ENCODE measurements at places on chromosomes 12 and 14.

DNA sequence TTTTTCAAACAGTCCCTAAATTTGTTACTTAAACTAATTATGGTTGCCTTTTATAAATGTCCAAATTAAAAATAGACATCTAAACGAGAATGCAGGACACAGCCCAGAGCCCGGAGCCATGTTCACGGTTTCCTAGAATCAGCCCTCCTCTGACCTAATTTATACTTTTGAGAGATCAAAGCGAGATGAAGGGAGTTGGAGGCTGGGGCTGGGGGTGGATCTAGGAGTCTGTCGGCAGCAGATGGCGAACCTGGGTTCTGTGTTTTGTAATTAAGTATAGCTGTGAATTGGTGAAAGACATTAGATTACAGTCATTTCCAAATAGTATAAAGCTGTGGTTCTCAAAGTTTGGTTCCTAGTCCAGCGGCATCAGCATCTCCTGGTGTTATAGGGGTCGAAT is 210.1 kb downstream of the SLC41A2 start:
- DNase-seq: no peak

DNA sequence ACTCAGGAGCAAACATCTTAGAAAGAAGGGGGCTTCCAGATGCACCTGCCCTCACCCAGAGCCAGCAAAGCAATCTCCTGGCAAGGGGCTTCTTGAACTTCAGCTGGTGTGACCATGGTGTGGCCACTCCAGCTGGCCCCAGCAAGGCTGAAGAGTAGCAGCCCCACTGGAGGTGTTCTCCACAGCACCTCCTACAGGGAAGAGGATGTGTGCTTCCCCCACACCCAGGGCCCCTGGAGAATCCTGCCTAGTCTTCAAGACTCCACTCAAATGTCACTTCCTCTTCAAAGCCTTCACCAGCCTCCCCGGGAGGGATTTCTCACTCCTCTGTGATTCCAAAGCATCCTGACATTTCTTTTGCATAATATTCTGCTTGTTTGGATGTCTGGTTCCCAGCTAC is 8.5 kb downstream of the RAB15 start:
- DNase-seq: no peak

- DNase-seq: no peak
These were observed 140.1 kb upstream of the CPSF6 start for GRCh38 chr12:69099201-69099837.

- no peak for DNase-seq
These were observed 693.9 kb downstream of the MED13L start for GRCh38 chr12:115583591-115583990.

GRCh38 chr14:82134411-82134810 is 600.8 kb upstream of the SEL1L start:
- DNase-seq: no peak

GRCh38 chr14:76456200-76456599 is 80.3 kb downstream of the ESRRB start:
- peak; percentile 35 for DNase-seq

GRCh38 chr12:46303039-46303666 is 34.3 kb upstream of the SLC38A1 start:
- DNase-seq: peak; percentile 37

- DNase-seq: no peak
These were observed 74.9 kb downstream of the DIO2 start for GRCh38 chr14:80136358-80136757.

GRCh38 chr14:61713724-61714437 is 18.6 kb downstream of the HIF1A start:
- no peak for DNase-seq

- DNase-seq: no peak
These were observed 421.2 kb downstream of the CCDC91 start for GRCh38 chr12:28611449-28611848.

GRCh38 chr14:77565289-77565993 is 51.0 kb downstream of the SPTLC2 start:
- DNase-seq: peak; percentile 34

- no peak for DNase-seq
These were observed 59.8 kb upstream of the KCNA1 start for GRCh38 chr12:4849795-4850345.

GRCh38 chr14:106200541-106201315 is 674.3 kb downstream of the TMEM121 start:
- peak; percentile 16 for DNase-seq

- no peak for DNase-seq
These were observed 148.2 kb downstream of the KIF21A start for GRCh38 chr12:39294715-39295114.

- DNase-seq: no peak
These were observed 78.9 kb downstream of the EMP1 start for GRCh38 chr12:13275241-13276085.

DNA sequence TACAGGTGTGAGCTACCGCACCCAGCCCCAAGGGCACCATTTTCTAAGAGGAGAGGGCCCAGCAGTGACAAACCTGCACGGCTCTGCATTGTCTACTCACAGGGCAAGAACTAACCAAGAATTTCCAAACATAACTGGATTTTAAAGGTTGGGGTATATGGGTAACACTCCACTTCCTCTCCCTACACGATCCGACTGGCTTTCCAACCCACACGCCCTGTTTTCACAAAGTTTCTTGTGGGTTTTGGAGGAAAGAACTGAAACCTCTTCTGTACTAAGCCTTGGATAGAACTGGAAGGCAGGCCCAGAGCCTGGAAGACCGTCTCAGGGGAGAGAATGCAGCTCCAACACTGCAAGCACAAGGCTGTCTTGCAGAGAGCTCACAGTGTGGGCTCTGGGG is 24.9 kb downstream of the SNRNP35 start:
- no peak for DNase-seq

GRCh38 chr14:96077983-96078624 is 38.9 kb downstream of the C14orf132 start:
- no peak for DNase-seq

DNA sequence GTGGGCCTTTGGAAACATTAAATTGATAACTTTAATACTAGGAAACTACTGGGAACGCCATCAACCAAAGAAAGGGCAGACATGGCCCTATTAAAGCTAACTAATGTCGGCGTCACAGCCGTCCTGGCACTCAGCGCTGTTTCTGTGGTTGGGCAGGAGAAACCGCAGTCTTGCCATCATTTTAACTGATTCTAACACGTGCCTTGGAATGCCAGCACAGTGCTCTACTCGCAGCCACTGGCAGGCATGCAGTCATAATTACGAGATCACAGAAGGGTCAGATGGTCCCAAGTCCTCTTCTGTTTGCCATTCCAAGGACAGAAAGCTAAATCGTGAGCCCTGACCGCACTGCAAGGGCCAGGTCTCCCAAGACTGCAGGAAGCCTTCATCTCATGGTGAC is 75.2 kb downstream of the RIMBP2 start:
- DNase-seq: no peak

DNA sequence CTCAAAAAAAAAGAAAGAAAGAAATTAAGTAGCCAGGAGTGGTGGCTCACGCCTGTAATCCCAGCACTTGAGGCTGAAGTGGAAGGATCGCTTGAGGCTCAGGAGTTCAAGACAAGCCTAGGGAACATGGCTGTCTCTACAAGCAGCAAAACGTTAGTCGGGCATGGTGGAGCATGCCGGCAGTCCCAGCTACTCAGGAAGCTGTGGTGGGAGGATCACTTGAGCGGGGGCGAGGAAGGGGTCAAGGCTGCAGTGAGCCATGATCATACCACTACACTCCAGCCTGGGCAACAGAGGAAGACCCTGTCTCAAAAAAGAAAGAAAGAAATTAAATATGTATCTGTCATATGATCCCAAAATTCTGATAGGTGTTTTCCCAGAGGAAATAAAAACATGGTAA is 5.3 kb downstream of the RAD52 start:
- DNase-seq: no peak

- DNase-seq: no peak
These were observed 115.4 kb downstream of the ESRRB start for GRCh38 chr14:76491172-76491930.

- peak; percentile 35 for DNase-seq
These were observed 75.3 kb upstream of the TMPO start for GRCh38 chr12:98439981-98440581.

- no peak for DNase-seq
These were observed 118.6 kb upstream of the CCDC175 start for GRCh38 chr14:59695198-59695597.

DNA sequence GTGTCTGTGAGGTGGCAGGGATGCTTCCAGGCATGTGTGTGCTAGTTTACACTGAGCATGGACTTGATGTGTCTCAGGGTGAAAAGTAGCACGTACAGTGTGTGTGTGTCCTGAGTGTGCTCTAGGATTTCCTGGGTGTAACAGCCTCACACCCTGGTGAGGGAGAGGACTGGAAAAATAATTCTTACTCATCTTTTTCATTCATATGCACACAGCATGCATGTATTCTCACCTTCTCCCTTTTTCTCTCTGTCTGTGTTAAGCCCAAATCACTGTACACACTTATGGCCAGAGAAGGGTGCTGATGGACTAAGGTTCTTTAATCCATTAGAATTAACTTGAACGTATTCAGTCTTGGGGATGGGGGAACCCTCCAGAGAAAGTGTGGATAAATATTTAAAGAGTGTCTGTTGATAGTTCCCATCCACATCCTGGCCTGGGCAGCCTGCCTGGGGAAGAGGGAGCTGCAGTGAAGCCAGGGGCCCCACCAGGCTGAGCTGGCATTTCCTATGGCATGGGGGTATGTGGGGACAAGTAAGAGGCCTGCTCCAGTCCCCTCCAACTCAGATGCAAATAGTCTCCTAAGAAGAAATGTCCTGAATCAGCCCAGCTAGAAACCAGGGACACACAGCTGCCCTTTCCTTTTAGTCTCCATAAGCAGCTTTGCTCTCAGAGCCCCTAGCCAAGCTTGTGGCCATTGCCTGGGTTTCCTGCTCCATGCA is 1.1 kb upstream of the HOXC8 start:
- DNase-seq: no peak

DNA sequence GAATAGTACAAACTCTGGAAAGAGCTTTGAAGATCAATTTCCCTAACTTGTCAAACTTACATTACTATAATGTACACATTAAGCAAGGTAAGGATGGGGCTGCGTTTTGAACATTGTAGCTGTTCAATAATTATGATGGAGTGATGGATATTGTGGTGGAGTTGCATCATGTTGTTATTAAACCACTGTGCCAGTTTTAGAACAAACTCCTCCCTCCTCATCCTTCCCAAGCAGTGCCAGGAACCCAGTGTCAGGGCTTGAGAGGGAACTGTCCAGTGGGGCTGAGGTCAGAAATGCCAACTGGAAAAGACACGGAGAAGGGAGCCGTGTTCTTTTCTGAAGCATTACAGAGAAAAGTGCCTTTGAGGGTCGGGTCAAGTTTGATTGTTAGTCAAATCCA is 31.9 kb upstream of the PAPOLA start:
- DNase-seq: no peak

GRCh38 chr14:101726295-101726953 is 35.1 kb upstream of the PPP2R5C start:
- no peak for DNase-seq

- no peak for DNase-seq
These were observed 12.2 kb upstream of the CALCOCO1 start for GRCh38 chr12:53739214-53740129.

DNA sequence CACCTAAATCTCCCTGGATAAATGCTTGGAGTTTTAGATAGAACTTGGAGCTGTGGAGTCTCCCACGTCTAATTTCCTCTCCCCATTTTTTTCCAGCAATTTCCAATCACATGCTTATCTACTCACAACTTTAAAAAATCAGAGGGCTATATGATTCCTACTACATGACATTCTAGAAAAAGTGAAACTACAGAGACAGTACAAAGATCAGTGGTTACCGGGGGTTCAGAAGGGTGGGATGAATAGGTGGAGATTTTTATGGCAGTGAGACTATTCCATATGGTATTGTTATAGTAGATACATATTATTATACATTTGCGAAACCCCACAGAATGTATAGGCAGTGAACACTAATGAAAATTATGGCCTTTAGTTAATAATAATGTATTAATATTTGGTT is 35.5 kb downstream of the ATF7 start:
- DNase-seq: no peak

DNA sequence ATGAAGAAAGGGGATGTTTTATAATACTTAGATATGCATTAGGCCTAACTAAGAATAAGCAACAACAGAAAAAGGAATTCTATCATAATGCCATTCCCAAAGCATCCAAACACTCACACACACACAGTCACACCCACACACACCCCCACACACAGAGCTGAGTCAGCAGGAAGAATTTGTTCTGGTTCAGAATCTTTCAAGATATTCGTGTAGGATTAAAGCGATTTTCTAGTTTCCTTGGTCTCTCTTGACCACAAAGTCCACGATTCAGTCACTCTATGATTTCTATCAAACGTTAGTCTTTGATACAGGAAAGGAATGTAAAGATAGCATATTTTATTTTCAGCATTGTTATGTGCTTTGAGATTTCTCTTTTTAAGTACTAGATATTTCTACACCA is 382.6 kb upstream of the DCN start:
- DNase-seq: peak; percentile 7

DNA sequence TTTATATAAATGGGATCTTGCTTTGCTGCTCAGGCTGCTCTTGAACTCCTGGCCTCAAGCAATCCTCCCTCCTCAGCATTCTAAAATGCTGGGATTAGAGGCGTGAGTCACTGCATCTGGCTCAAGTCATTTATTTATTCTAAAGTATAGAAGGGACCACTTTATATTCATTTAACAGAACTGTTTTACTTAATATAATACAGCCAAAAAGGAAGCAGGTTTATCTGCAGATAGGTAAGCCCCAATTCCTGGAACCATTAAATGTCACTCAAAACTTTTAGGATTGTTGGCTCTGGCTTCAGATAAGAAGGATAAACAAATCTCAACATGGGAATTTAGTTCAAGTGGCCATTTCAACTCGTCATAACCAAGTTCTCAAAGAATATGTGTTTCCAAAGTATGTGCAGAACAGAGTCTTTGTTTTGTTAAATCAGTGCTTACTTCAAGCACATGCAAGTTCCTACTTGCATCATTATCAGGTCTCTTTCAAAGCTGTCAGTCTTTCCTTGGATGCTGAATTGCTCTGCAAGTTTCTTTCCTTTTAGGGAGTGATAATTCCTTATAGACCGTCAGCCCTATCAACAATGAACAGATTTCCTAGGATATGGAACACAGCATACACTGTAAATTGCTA is 60.4 kb downstream of the KITLG start:
- no peak for DNase-seq

GRCh38 chr14:97177016-97177415 is 379.8 kb downstream of the VRK1 start:
- DNase-seq: peak; percentile 42

Measured in activated CD4-positive, alpha-beta T cell treated with anti-CD3 and anti-CD28 coated beads, Interleukin-2, Interleukin-4, amounts not matched to agents 100 ng/mL and 50 ng/mL, durations not matched to agents 16 hours and 8 hours (primary cell).